ENCODE measurements at places on chromosomes 2 and 18. TPM values are rescaled to one million over a fixed set of nuclear protein-coding genes. Genes with fewer than 3 reads are reported as not detected.

DNA sequence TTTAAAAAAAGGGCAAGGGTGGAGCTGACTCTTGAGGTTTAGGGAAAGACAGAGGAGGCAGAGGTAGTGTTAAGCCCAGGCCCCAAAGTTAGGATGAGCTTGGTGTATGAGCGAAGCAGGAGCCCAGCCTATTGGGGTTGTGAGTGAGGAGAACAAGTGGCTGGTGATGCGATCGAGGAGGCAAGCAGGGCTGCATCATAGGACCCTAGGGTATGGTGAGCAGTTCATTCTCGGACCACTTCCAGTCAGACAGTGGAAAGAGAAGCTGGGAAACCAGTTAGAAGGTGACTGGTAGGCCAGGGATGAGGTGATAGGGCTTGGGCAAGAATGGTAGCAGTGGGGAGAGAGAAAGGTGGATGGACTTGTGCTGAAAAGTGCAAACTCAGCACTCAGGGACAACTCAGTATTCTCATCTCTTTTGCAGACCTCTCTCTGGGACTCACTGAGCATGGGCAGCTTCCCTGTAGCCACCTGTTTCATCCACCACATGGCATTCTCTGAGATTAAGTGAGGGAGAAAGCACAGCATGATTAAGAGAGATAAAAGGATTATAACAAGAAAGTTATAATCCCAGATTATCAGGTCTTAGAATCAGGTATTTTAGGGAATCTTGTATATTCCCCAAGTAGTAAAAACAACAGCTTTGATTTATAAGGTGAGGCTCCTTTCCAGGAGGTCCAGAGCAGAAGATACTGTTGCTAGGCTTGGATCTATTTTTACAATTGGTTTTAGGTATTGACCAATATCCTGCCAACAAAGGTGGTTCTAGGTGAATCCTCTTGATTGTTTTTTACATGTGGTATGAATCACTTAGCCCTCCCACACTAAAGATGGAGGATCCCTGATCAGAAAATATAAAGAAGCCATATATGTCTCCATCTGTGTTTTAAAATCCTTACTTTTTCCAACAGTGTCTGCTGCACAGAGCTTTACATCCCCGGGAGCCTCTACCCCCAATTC, 38.3 kb downstream of the XRCC5 start:
- H3K36me3 ChIP-seq = peaks cover 91% of the 10 kb centered on the region
- peaks cover 4% of the 10 kb centered on the region for H3K4me1 ChIP-seq

The CSRNP3 gene
- total RNA-seq = 4.0 TPM

- no peaks in the 10 kb centered on the region for H3K4me1 ChIP-seq
- H3K4me3 ChIP-seq = no peak overlapping the region
- no peaks in the 10 kb centered on the region for H3K27me3 ChIP-seq
Observed at GRCh38 chr2:225773148-225773547, 373.6 kb downstream of the NYAP2 start.

The NEMP2 gene
- 1.5 TPM for total RNA-seq

DNA sequence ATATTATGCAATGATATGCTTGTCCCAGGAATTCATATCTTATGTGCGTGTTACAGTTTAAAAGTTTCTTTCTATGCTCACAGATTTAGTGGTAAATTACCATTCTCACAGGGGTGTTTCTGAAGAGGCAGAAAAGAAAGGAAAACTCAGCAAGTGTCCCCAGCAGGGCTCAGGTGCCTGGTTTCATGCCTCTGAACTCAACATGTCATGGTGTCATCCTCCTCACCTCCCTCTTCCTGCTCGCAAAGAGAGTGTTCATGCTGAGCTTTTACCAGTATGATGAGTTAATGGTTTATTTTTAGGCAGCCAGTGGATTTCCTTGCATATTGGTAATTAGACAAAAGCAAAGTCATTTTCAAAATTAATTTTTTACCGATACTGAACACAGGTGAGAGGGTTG, 492.9 kb upstream of the ZEB2 start:
- no peak for DNase-seq
- H3K4me3 ChIP-seq = peak overlapping the region; percentile 3
- no peaks in the 10 kb centered on the region for H3K36me3 ChIP-seq
- peaks cover 24% of the 10 kb centered on the region for H3K4me1 ChIP-seq
- H3K27ac ChIP-seq = peak overlapping the region; percentile 57
- H3K27me3 ChIP-seq = no peaks in the 10 kb centered on the region

The CDC42EP3 gene
- total RNA-seq = 81.9 TPM

The DSG1 gene
- total RNA-seq = 1.3 TPM

GRCh38 chr2:217736776-217737550, 265.8 kb downstream of the TNS1 start:
- DNase-seq = no peak
- peaks cover 45% of the 10 kb centered on the region for H3K4me1 ChIP-seq
- H3K27ac ChIP-seq = no peak overlapping the region
- H3K4me3 ChIP-seq = no peak overlapping the region

DNA sequence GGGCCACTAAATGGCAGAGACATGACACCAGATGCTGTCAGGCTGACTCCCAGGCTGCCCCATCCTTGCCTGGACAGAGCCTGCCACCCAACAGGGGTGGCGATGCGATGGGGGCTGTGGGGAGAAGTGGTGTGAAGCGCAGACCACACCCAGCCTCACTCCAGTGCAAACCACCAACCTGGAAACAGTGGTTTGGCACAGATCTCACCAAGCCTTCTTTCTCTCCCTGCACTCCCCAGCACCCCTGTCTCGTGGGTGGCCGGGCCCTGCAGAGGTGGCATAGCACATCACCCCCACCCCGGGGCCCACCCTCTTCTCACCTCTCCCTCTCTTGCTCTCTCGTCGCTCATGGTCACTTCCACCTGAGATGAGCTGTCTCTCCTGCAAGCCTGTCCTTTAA, 32.6 kb downstream of the CIB4 start:
- H3K4me3 ChIP-seq = no peak overlapping the region
- no peak for DNase-seq
- peaks cover 15% of the 10 kb centered on the region for H3K4me1 ChIP-seq
- H3K27me3 ChIP-seq = peaks cover 58% of the 10 kb centered on the region
- no peaks in the 10 kb centered on the region for H3K36me3 ChIP-seq

The B3GNT7 gene
- 2.4 TPM for total RNA-seq

The C2orf15 gene
- total RNA-seq = not detected

DNA sequence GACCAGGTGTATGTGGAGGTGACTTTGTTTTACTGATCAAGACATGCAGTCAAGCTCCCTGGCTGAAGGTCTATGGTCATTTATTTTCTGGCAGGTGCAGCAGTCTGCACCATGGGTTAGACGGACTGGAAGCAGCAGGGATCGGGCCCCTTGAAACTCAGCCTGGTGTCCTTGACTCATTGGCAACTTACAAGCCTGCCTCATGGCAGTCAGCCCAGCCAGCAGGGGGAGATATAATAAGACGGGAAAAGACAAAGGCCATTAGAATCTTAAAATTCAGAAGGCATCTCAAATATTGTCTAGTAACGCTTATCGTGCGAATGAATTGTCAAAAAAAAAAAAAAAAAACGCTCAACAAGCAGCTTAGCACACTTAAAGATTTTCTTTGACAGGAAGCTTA, 308.2 kb downstream of the EN1 start:
- peaks cover 27% of the 10 kb centered on the region for H3K27me3 ChIP-seq
- no peak for DNase-seq
- no peaks in the 10 kb centered on the region for H3K4me1 ChIP-seq

The R3HDM1 gene
- total RNA-seq = 17.8 TPM

DNA sequence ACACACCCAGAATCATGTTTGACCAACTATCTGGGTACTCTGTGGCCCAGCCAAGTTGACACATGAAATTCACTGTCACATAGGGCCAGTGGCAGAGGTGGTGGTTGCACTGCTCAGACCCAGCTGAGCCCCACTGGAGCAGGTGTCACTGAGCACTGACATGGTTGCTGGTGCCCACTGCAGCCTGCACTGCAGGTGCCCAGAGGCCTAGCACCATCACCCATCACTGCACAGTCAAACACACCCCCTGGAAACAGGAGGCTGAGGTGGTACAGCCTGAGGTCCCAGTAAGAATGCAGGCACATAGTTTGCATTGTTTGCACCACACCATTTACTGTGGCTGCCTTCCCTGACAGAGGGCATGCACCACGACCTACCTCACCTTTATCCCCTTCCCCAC, 278.7 kb upstream of the MGAT5 start:
- no peak for DNase-seq
- no peaks in the 10 kb centered on the region for H3K36me3 ChIP-seq
- no peaks in the 10 kb centered on the region for H3K27me3 ChIP-seq

The GPR155 gene
- 16.3 TPM for total RNA-seq

GRCh38 chr2:95058989-95059641, 33.6 kb downstream of the MAL start:
- no peaks in the 10 kb centered on the region for H3K4me1 ChIP-seq
- no peaks in the 10 kb centered on the region for H3K36me3 ChIP-seq
- H3K27me3 ChIP-seq = peaks cover 84% of the 10 kb centered on the region

DNA sequence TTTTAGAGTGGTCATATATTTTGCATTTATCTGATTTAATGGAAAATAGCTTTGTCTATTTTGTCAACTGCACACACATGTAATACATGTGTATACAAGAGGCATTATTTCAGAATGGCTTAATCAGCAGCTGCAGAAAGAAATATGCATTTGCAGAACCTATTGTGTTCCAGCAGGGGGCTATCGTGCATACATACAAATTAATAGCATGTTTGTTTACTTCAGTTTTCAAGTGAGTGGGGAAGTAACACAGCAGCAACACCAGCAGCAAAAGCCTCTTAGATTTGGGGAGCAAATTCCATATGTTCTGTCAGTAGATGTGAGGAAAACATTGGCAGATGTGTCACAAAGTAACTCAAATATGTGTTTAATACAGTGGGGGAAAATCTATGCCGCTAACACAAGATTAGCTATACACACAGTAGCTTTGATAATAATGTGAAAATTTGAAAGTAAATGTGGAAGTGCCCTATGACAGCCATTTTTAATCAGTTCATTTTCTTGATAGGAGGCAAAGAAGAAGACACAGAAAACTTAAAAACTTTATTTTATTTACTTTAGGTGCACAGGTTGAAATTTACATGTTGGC, 218.1 kb downstream of the WDR7 start:
- no peak overlapping the region for H3K27ac ChIP-seq
- no peak overlapping the region for H3K4me3 ChIP-seq
- no peak for DNase-seq

- no peak overlapping the region for H3K4me3 ChIP-seq
- H3K27ac ChIP-seq = no peak overlapping the region
- peaks cover 63% of the 10 kb centered on the region for H3K4me1 ChIP-seq
- DNase-seq = no peak
Observed at GRCh38 chr2:241562269-241562891, 3.8 kb downstream of the BOK start.

DNA sequence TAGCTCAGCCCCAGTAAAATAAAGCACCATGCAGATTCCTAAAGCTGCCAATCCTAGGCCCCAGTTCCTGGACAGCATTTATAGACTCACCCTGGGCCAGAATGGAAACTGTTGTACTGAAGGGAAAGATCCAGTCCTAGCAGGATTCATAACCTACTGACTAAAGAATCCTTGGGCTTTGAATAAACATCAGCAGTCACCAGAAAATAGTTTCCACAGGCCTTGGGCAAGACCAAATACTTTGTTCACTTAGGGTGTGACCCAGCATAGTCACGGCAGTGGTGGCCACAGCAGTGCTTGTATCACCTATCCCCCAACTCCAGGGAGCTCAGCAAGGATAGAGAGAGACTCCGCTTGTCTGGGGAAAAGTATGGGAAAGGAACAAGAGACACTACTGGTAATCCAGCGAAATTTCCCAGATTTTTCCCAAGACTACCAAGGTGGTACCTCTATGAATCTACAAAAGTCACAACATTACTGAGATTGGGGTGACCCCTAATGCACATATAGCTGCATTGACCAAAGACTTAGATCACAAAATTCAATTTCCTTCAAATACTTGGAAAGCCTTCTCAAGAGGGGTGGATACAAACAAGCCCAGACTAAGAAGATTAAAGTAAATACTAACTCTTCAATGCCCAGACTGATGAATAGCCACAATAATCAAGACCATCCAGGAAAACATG, 748.1 kb upstream of the LRATD1 start:
- H3K36me3 ChIP-seq = no peaks in the 10 kb centered on the region
- no peak overlapping the region for H3K27ac ChIP-seq
- no peaks in the 10 kb centered on the region for H3K4me1 ChIP-seq
- DNase-seq = no peak

- H3K4me3 ChIP-seq = no peak overlapping the region
- no peak for DNase-seq
- H3K36me3 ChIP-seq = no peaks in the 10 kb centered on the region
- no peaks in the 10 kb centered on the region for H3K27me3 ChIP-seq
- no peaks in the 10 kb centered on the region for H3K4me1 ChIP-seq
- no peak overlapping the region for H3K27ac ChIP-seq
Observed at GRCh38 chr2:208511573-208511972, 105.0 kb downstream of the PTH2R start.

GRCh38 chr2:70385204-70385603, 83.3 kb upstream of the FAM136A start:
- H3K4me1 ChIP-seq = no peaks in the 10 kb centered on the region
- no peak overlapping the region for H3K4me3 ChIP-seq
- H3K27ac ChIP-seq = no peak overlapping the region
- H3K36me3 ChIP-seq = no peaks in the 10 kb centered on the region
- H3K27me3 ChIP-seq = peaks cover 60% of the 10 kb centered on the region
- DNase-seq = no peak

- peak overlapping the region; percentile 73 for H3K27ac ChIP-seq
- H3K27me3 ChIP-seq = no peaks in the 10 kb centered on the region
- peaks cover 16% of the 10 kb centered on the region for H3K36me3 ChIP-seq
- peaks cover 67% of the 10 kb centered on the region for H3K4me1 ChIP-seq
Observed at GRCh38 chr2:121605820-121606733, 43.2 kb downstream of the CLASP1 start.

The AQP12A gene
- total RNA-seq = not detected

DNA sequence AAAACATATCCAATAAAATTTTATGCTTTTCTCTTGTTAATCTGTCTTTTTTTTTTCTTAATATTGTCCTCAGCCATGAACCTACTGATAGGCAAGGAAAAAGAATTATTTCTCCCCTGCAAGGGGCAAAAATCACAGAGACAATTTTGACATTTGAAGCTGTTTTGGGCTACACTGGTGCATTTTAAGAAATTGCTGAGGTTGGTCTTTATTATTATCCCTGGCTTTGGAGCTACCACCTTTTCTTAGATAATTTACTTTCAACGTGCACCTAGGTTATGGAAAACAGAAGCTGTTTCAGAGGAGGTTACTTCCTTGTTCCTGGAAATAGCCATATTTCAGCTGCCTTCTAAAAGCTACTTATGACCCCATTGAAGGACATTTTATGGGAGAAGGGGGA, 195.5 kb upstream of the KYNU start:
- no peaks in the 10 kb centered on the region for H3K27me3 ChIP-seq
- H3K4me3 ChIP-seq = no peak overlapping the region
- H3K27ac ChIP-seq = no peak overlapping the region
